ENCODE measurements at places on chromosomes 16 and 17.

- DNase-seq, result no peak
These were observed 467.7 kb downstream of the SOX9 start for GRCh38 chr17:72588561-72588960.

- DNase-seq, result no peak
These were observed 52.0 kb downstream of the LDHD start for GRCh38 chr16:75064403-75065148.

DNA sequence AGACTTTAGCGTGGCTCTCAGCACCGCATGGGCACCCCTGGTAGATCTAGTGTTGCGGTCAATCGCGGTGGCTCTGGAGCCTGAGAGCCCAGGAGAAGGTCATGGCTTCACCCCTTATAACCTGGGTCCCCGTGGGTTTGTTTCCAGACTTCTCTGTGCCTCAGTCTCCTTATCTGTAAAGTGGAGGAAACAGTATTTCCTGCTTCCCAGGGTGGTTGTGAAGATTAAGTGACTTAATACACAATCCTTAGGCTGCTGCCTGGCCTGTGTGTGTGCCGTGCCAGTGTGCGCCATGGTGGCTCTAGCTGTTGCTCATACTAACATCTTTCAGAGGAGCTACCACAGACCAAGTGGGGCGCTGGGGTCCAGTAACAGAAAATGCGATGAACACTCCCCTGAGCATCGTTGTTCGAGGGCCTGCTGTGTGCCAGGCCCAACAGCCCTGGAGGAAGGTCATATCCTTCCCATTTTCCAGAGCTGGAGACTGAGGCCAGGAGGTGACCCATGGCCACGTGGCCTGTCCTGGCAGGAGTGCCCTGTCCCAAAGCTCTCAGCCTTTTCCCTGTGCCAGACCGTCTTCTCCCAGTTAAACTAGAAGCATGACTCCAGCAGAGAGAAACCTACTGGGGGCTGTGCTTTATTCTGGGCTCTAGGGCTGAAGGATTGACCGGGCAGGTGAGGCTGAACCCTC lies 70.1 kb downstream of the CMIP start:
- no peak for DNase-seq

- DNase-seq, result no peak
These were observed 398.9 kb downstream of the SHISA9 start for GRCh38 chr16:13300066-13300840.

- no peak for DNase-seq
These were observed 15.6 kb downstream of the SAMD14 start for GRCh38 chr17:50114401-50114800.

DNA sequence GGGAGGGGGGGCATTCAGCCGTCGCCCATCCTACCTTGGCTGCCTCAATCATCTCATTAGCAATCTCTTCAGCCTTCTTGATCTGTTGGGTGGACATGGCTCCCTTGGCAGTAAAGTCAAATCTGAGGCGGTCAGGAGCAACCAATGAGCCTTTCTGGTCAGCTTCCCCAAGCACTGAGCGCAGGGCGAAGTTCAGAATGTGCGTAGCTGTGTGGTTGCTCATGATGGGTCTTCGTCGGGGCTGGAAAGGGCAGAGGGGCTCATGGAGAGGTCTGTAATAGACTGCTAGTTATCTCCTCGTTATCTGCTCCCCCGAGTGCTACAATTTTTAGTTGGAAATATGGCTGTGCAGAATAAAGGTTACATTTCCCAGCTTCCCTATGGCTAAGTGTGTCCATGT lies 7.2 kb upstream of the EXOSC6 start:
- DNase-seq, result no peak

DNA sequence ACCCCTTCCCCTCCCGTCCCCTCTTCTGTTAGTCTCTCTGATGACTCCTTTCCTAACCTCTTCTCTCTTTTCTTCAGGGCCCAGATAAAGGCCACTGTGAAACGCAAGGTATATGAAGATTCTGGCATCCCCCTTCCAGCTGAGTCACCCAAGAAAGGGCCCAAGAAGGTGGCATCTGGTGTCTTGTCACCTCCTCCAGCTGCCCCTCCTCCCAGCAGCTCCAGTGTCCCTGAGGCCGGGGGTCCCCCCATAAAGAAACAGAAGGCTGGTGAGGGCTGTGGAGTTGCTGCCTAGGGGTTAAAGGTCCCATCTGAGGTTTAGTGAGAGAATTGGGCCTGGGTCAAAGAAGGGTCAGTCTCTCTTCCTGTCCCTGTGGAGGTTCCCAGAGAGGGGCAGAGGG lies 4.0 kb downstream of the RNASEK start:
- no peak for DNase-seq

DNA sequence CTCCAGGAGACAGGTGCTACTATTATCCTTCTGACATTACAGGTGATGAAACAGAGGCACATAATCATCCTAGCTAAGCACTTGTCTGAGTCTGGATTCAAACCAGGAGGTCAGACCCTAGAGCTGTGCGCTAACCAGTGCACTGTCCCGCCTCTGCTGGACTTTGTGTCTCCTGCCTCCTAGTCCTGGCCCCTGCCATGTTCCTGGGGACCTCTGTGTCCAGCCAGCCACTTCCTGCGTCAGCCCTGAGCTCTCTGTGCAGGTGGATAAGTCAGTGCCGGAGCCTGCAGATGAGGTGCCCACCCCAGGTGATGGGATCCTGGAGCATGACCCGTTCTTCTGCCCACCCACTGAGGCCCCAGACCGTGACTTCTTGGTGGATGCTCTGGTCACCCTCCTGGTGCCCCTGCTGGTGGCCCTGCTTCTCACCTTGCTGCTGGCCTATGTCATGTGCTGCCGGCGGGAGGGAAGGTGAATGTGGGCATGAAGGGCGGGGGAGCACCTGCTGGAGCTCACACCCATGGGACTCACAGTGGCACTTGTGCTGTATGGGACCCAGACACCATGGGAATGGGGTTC lies 4.2 kb downstream of the SGCA start:
- DNase-seq, result no peak

DNA sequence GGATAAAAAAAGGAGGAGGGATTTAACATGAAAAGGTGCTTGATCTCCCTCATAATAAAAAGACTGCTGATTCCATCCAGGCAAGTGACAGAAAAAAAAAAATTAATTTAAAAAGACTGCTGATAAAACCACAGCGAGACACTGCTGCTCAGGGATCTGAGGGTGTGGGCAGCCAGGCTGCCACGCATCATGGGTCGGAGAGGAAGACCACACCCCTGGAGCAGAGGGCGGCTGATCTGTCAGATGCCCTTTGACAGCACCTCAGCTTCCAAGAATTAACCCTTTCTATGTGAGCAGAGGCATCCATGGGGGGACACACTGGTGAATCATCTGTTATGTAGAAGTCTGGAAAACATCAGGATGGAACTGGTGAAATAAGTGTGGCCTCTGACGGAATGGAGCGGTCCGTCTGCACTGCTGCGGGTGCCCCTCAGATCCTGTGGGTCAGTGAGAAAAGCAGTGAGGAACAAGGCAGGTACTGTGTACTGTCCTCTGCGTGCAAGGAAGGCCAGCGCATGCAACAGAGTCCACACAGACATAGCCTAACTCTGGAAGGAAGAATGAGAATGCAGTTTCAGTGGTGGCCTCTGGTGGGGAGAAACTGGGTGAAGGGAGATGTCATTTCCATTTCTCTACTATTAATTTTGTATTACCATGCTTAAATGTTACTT lies 19.8 kb downstream of the MAPT start:
- no peak for DNase-seq

DNA sequence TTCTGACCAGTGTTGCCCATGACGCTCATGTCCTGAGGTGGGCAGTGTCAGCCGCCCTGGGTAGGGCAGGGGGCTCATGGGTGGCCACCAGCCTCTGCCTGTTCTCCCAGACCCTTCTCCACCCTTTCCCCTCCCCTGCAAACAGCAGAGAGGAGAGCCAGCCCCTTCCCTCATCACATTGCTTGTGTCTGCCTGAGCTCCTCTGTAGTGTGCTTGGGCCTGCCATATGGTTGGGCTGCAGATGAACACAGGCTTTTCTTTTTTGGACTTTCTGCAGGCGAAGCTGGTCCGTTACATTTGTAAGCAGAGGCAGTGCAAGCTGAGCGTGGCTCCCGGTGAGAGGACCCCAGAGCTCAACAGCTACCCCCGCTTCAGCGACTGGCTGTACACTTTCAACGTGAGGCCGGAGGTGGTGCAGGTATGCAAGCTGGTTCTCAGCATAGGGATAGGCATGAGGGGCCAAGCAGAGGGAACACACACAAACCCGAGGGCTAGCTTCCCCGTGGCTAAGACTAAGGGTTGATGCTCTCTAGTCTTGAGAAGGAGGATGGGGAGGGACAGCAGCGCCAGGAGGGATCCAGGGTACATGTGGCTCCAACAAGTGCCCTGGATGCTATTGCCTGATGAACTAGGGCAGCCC lies 80.6 kb upstream of the LGALS9 start:
- DNase-seq, result no peak

DNA sequence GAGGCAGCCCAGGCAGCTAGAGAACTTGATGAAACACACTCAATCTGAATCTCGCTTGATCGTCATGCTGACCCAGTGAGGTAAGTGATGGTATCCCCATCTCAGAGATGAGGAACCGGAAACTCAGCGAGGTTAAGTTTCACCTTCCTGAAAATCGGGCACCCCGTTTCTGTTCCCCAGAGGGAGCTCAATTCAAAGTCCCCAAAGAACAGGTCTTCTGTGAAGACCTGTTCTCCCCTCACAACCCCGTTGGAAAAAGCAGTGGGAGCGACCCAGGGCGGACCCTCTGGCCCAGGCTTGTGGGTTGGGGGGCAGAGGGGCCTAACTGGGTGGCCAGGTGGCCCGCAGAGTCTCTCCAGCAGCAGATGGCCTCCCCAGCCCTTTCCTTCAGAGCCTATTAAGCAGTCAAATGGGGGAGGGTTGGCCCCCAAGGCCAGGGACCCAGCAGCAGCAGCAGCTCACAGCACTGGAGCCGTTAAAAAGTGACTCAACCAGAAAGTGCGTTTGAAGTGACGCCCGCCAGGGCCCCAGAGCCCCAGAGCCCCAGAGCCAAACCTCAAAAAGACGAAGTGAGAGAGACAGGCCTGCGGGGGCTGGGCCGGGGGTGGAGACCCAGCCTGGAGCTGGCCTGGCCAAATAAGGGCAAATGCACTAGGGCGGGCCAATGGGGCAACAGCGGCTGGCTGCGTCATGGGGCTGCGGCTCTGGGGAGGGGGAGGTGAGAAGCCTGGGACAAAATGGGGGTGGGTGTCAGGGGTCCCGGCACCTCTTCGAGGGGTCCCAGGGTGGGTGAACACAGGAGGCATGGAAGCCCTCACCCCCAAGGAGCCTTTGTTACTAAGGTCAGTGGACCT lies 9.2 kb upstream of the TSPOAP1 start:
- peak; percentile 76 for DNase-seq

DNA sequence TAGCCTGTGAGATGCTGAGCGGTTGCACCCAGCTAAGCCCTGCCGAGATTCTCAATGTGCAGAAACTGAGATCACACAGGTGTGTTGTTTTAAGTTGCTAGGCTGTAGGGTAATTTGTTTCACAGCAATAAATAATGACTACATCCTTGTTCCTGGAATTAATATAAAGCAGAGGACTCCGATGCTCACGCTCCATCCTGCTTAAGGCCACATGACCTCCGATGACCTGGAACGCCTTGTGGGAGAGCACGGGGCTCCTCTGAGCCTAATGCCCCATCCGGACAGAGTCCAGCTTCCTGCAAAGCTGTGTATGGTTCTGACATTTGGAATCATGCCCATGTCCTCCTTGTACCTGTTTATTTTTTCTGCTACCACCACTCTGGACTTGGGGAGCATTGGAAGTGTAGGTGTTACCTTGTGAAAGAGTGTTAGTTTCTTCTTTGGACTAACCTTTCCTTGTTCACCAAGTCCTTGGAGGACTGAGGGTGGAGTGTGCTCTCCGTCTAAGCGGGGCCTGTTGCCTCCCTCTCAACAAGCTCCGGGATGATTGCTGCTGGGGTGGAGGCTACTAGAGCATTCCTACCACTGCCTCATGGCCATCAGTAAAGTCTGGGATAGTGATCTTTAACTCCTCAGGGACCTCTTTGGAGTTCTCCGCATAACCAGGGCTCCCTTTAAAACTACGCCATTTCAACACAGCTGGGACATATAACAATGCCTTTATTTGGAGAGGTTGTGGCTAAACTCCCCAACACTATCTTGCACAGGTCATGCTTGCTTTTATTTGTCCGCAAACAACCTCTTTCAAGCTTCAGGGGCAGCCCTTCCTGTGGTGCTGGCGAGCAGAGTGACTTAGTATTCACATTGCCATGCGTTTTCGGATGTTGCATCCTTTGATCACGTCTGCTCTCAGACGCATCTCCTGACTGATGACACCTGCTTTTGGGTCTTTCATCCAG lies 125.4 kb downstream of the IRX3 start:
- DNase-seq, result no peak

DNA sequence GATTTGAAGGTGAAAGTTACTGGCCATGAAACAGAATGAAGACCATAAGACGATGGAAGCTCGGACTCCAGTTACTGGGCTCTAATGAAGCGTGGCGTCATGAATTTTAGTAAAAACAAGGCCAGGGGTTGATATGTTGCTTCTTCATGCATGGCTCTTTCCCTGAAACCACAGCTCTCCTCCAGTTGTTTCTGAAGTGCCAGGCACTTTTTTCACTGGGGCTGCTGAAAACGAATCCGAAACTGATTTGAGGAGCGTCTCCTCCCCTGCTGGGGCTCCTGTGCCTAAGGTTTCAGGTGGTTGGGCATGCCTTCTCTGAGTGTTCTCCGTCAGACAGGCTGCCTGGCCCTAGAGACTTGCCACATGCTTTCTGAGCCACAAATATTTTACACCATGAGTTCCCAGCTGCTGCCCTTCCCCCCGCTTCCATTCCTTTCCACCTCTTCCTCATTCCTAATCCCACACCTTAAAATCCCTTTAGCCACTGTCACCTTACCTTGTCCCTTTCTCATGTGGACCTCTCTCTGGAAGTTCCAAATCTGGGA lies 3.7 kb upstream of the MYL4 start:
- no peak for DNase-seq

DNA sequence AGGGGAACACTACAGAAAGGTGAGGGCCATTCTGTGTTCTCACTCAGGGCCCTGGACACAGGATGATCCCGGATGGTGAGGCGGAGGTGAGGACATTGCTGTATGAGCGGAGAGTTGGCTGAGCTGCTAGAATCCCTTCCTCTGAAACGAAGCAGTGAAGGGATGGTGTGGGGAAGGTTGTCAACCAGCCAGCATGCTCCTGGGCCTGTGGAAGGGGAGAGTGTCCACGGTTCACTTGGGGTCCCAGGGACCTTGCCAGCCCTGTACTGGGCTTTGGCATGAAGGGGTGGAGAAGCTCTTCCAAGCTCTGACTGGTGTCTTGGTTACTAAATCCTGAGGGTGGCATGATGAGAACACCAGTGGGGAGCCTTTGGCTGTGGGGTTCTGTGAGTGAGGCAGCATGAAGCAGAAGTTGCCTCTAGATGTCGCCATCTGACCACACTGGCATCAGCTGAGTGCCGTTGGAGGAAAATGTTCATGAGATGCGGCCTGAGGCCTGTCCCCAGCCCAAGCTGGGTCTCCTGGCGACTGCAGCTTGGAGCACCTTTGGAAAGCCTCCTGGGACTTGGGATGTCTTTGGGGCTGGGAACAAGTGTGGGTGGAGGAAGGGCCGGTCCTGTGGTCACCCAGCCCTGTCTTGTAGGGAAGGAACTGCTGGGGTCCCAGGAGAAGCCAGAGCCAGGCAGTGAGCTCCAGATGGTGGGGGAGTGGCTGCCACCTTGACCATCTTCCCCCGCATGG lies 14.8 kb downstream of the PDP2 start:
- DNase-seq, result peak; percentile 81

DNA sequence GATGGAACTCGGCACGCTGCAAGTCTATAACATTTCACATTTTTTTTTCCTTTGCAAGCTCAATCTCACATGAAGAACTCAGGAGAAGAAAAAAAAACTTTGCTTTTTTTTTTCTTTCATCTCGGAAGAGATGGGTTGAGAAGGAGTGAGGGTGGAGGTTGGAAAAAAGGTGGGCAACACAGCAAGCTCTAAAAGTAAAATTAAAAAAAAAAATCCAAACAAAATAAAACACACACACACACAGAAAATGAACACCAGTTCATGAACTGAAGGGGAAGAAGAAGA lies 2.5 kb downstream of the MAF start:
- DNase-seq, result no peak

Measured in BE2C (cell line).